ENCODE measurements at places on chromosomes 3 and 15.

DNA sequence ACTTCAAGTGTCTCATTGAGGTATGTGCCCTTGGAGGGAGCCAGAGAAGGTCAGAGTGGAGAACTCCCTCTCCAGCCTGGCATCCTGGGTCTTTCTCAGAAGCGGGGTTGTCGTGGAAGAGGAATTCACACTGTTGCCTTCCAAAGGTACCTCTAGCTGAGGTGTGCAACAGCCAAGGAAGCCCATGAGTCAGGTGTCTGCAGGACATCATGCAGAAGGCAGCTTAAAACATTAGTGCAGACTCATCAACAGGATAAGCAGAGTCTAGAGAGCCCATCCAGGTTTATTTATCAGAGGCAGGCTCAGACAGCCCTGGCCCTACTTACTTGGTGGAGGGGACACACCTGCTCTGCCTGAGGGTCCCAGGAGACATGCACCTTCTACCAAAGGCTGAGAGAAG lies 95.6 kb upstream of the TPM1 start:
- H3K27ac ChIP-seq, result no peak overlapping the region
- no peak overlapping the region for H3K4me3 ChIP-seq
- H3K36me3 ChIP-seq, result no peaks in the 10 kb centered on the region
- H3K27me3 ChIP-seq, result no peaks in the 10 kb centered on the region
- H3K4me1 ChIP-seq, result peaks cover under 1% of the 10 kb centered on the region

- H3K4me1 ChIP-seq, result peaks cover 34% of the 10 kb centered on the region
- DNase-seq, result no peak
- no peaks in the 10 kb centered on the region for H3K27me3 ChIP-seq
- H3K36me3 ChIP-seq, result no peaks in the 10 kb centered on the region
- H3K27ac ChIP-seq, result no peak overlapping the region
- H3K4me3 ChIP-seq, result no peak overlapping the region
These were observed 615.2 kb upstream of the NR2F2 start for GRCh38 chr15:95715116-95715903.

GRCh38 chr3:53102601-53103147 lies 27.6 kb downstream of the RFT1 start:
- no peak overlapping the region for H3K27ac ChIP-seq
- H3K36me3 ChIP-seq, result peaks cover 27% of the 10 kb centered on the region
- no peak for DNase-seq

DNA sequence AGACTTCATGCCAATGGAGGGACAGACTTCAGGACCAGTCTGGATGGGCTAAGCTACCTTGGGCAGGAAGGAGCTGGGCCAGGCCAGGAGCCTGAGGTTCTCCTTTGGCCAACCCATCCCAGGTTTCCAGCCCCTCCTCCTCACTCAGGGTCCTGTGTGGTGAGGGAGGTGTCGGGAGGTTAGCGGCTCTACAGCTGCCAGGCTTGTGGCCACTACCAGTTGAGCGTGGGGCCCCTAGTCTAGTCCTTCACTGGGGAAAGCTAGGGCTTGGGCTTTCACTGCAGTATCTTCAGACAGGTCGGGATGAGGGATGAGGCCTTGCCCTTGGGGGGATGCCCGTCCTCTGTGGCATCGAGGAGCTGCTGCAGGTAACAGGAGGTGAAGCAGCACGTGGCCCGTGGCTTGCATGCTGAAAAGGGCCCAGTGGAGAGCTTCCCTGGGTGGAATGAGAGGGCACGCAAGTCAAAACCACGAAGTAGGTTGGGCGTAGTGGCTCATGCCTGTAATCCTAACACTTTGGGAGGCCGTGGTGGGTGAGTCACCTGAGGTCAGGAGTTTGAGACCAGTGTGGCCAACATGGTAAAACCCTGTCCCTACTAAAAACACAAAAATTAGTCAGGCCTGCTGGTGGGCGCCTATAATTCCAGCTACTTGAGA lies 8.5 kb upstream of the FANCD2 start:
- H3K27ac ChIP-seq, result no peak overlapping the region
- H3K4me1 ChIP-seq, result peaks cover 8% of the 10 kb centered on the region
- DNase-seq, result no peak
- H3K4me3 ChIP-seq, result no peak overlapping the region
- no peaks in the 10 kb centered on the region for H3K27me3 ChIP-seq
- peaks cover 14% of the 10 kb centered on the region for H3K36me3 ChIP-seq

- no peak overlapping the region for H3K4me3 ChIP-seq
- peak; percentile 30 for DNase-seq
- peak overlapping the region; percentile 96 for H3K27ac ChIP-seq
- H3K27me3 ChIP-seq, result no peaks in the 10 kb centered on the region
- peaks cover 30% of the 10 kb centered on the region for H3K4me1 ChIP-seq
- no peaks in the 10 kb centered on the region for H3K36me3 ChIP-seq
These were observed 53.5 kb upstream of the LCTL start for GRCh38 chr15:66619152-66619903.

DNA sequence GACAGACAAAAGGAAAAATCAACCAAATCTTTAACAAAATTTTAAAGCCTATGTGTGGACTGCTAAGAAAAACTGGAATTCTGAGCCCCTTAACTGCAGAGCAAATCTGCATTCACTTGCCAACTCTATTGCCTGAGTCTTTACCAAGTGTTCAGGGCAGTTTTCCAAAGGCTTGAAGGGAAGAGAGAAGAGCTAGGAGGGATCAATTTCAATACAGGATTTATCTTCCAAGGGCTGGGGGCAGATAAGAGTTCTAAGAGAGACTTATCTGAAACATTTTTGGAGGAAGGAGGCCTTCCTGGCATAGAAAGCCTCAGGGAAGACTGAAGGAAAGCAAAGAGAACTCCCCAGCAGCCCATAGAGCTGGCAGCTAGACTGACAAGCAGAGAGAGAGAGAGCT lies 31.4 kb upstream of the LSAMP start:
- no peak overlapping the region for H3K4me3 ChIP-seq
- H3K27ac ChIP-seq, result no peak overlapping the region
- no peaks in the 10 kb centered on the region for H3K36me3 ChIP-seq
- H3K4me1 ChIP-seq, result no peaks in the 10 kb centered on the region
- H3K27me3 ChIP-seq, result no peaks in the 10 kb centered on the region

DNA sequence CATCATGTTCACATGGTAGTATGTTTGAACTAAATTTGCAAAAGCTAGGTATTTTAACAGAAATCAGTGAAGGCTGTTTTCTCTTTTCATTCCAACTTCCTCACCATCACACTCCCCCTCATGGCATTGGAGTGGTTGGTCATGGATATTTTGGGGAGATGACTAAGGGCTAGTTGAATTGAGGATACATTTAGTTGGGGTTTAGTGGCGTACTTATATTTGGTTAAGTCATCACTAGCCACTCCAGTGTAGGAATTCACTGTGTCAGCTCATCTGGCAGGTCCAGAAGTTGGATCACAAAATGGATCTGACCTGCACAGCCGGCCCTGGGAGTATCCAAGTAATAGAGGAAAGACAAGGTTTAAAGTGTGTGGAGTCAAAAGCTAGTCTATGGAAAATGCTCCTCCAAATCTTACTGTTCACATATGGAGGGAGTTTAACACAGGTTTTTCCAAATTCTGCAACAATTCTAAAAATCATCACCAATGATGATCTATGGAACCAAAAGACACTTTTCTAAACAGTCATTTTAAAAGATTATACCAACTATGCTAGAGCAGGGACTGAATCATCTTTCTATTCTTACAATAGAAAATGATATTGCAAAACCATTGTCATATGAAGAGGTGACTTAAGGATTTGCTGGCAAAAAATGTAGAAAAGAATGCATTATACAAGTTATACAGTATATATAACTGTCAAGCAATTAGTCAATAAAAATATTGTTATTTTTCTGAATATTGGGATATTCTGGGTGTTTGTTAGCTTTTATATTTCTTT lies 247.8 kb upstream of the PEX5L start:
- H3K27ac ChIP-seq, result no peak overlapping the region
- no peaks in the 10 kb centered on the region for H3K27me3 ChIP-seq
- H3K36me3 ChIP-seq, result no peaks in the 10 kb centered on the region
- H3K4me1 ChIP-seq, result no peaks in the 10 kb centered on the region
- no peak for DNase-seq
- no peak overlapping the region for H3K4me3 ChIP-seq

DNA sequence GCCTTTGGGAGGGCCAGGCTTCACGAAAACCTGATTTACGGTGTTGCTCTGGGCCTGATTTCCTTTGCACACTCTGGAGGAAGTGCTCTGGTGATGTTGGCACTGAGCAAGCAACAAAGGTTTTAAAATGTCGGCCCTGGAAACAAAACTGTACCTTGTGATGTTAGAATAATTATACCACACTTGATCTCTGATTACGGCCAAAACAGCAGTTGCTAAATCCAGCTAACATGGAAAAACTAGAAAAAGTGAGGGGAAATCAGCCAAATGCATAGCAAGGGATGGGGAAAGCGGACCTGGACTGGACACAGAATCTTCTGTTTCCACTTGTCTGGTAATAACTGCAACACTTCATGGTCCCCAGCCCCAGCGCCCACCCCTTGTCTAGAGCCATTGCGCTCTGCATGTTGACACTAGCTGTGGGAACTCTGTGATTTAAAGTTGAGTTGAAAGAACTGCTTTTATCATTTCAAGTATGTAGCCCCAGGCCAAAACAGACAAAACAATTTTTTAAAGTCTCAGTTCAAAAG lies 120.1 kb downstream of the VGLL4 start:
- H3K27me3 ChIP-seq, result no peaks in the 10 kb centered on the region
- no peaks in the 10 kb centered on the region for H3K36me3 ChIP-seq
- H3K27ac ChIP-seq, result peak overlapping the region; percentile 67
- H3K4me1 ChIP-seq, result peaks cover 20% of the 10 kb centered on the region

DNA sequence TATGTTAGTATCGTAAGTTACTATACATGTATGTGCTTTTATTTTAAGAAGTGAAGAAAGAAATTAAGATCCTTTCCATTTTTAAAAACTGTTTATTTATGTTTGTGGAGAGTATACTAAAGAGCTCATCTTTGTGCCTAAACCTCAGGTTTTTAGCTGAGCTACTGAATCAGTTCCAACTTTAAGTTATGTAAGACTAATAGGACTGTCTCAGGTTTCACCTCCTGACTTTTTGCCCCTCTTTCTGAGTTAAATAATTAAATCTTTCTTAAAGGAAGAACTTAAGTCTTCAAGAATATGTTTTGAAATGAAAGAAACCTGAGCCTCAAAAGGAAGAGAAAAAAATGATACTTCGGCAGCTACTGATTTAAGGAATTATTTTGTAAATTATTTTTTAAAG lies 2.6 kb downstream of the SLMAP start:
- peak overlapping the region; percentile 97 for H3K4me3 ChIP-seq
- peaks cover 29% of the 10 kb centered on the region for H3K4me1 ChIP-seq
- DNase-seq, result no peak
- H3K36me3 ChIP-seq, result peaks cover 5% of the 10 kb centered on the region
- no peak overlapping the region for H3K27ac ChIP-seq
- H3K27me3 ChIP-seq, result no peaks in the 10 kb centered on the region

- no peak overlapping the region for H3K27ac ChIP-seq
- no peak overlapping the region for H3K4me3 ChIP-seq
- no peak for DNase-seq
- no peaks in the 10 kb centered on the region for H3K4me1 ChIP-seq
- H3K27me3 ChIP-seq, result no peaks in the 10 kb centered on the region
- no peaks in the 10 kb centered on the region for H3K36me3 ChIP-seq
These were observed 53.8 kb upstream of the SPPL2A start for GRCh38 chr15:50819344-50819743.

DNA sequence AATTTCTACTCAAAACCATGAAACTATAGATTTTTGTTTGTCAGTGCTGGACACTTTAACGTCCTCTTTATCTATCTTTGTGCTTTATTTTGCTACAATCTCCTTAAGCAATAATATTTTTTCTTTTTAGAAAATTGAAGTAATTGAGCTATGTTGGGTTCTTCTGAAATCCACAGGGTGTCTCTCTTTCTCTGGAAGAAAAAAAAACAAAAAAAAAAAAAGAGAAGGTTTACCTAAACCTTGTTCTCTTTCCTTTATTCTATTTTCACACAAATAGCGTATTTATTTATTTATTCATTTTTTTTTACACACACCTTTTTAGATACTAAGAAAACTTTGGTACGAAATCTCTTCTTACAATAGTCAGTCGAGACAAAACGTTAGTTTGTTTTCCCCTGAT lies 601.0 kb downstream of the EDEM1 start:
- DNase-seq, result no peak
- H3K36me3 ChIP-seq, result no peaks in the 10 kb centered on the region
- H3K27me3 ChIP-seq, result no peaks in the 10 kb centered on the region
- H3K4me1 ChIP-seq, result no peaks in the 10 kb centered on the region
- no peak overlapping the region for H3K27ac ChIP-seq
- no peak overlapping the region for H3K4me3 ChIP-seq

GRCh38 chr3:126147147-126147931 lies 33.0 kb downstream of the ALDH1L1 start:
- DNase-seq, result no peak
- no peak overlapping the region for H3K27ac ChIP-seq
- H3K4me1 ChIP-seq, result no peaks in the 10 kb centered on the region
- H3K27me3 ChIP-seq, result no peaks in the 10 kb centered on the region
- H3K36me3 ChIP-seq, result peaks cover 5% of the 10 kb centered on the region

- H3K27ac ChIP-seq, result no peak overlapping the region
- H3K4me1 ChIP-seq, result peaks cover 6% of the 10 kb centered on the region
- no peak for DNase-seq
- H3K4me3 ChIP-seq, result no peak overlapping the region
- no peaks in the 10 kb centered on the region for H3K36me3 ChIP-seq
These were observed 88.8 kb upstream of the PPIB start for GRCh38 chr15:64251658-64252057.

- H3K4me3 ChIP-seq, result no peak overlapping the region
- no peak for DNase-seq
- H3K27me3 ChIP-seq, result no peaks in the 10 kb centered on the region
- H3K27ac ChIP-seq, result no peak overlapping the region
- no peaks in the 10 kb centered on the region for H3K36me3 ChIP-seq
These were observed 17.7 kb downstream of the PTH1R start for GRCh38 chr3:46895204-46895660.

- H3K4me1 ChIP-seq, result no peaks in the 10 kb centered on the region
- no peak for DNase-seq
- H3K4me3 ChIP-seq, result no peak overlapping the region
- H3K27me3 ChIP-seq, result no peaks in the 10 kb centered on the region
These were observed 44.4 kb downstream of the MFN1 start for GRCh38 chr3:179391906-179392305.

GRCh38 chr3:102034639-102035451 lies 185.5 kb downstream of the NFKBIZ start:
- no peaks in the 10 kb centered on the region for H3K36me3 ChIP-seq
- DNase-seq, result no peak
- H3K4me1 ChIP-seq, result no peaks in the 10 kb centered on the region
- H3K27me3 ChIP-seq, result no peaks in the 10 kb centered on the region

- no peak overlapping the region for H3K27ac ChIP-seq
- H3K36me3 ChIP-seq, result no peaks in the 10 kb centered on the region
- H3K4me1 ChIP-seq, result no peaks in the 10 kb centered on the region
- no peaks in the 10 kb centered on the region for H3K27me3 ChIP-seq
- H3K4me3 ChIP-seq, result no peak overlapping the region
- DNase-seq, result no peak
These were observed 28.0 kb downstream of the CCDC33 start for GRCh38 chr15:74264081-74264501.

- no peaks in the 10 kb centered on the region for H3K27me3 ChIP-seq
- no peak overlapping the region for H3K4me3 ChIP-seq
- H3K4me1 ChIP-seq, result no peaks in the 10 kb centered on the region
- H3K27ac ChIP-seq, result no peak overlapping the region
- H3K36me3 ChIP-seq, result no peaks in the 10 kb centered on the region
- no peak for DNase-seq
These were observed 62.4 kb downstream of the TRIM71 start for GRCh38 chr3:32880225-32880624.
